ENCODE measurements at places on chromosomes 7 and 10.
A peak's percentile ranks its signal among the peaks of the same experiment; 100 is the strongest.

GRCh38 chr10:104336821-104337467 is 1.3 kb downstream of the ITPRIP start:
- DNase-seq: peak; percentile 45

GRCh38 chr7:134315679-134316538 is 821 bp downstream of the SLC35B4 start:
- DNase-seq: peak; percentile 32

GRCh38 chr7:120931243-120931642 is 19.3 kb upstream of the ING3 start:
- no peak for DNase-seq

DNA sequence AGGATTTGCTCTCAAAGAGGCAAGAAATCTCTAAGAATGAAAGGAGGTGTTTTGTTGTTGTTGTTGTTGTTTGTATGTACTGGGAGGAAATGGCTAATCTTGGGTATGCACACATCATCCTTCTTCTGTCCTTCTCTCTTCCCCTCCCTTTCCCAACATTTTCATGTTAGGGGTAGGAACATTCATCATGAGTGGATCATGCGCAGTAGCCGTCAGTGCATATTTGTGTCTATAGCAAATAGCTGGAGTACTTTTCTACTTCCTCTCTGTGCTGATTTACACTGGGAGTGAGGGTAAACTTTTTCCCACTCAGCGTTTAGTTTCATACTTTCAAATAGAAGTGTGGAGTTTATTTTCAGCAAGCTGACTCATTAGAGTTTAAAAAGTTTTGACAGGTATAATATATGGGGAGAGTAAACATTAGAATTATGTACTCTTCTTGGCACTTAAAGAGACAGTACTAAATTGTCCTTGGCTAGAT is 80.5 kb upstream of the PRKG1 start:
- peak; percentile 76 for DNase-seq

GRCh38 chr7:17608114-17608833 is 309.8 kb downstream of the AHR start:
- no peak for DNase-seq

GRCh38 chr7:39565538-39565937 is 666 bp upstream of the YAE1 start:
- DNase-seq: no peak

- no peak for DNase-seq
Observed at GRCh38 chr7:5231811-5232484, 41.9 kb downstream of the WIPI2 start.

- no peak for DNase-seq
Observed at GRCh38 chr10:60942134-60942787, 1.7 kb downstream of the RHOBTB1 start.

DNA sequence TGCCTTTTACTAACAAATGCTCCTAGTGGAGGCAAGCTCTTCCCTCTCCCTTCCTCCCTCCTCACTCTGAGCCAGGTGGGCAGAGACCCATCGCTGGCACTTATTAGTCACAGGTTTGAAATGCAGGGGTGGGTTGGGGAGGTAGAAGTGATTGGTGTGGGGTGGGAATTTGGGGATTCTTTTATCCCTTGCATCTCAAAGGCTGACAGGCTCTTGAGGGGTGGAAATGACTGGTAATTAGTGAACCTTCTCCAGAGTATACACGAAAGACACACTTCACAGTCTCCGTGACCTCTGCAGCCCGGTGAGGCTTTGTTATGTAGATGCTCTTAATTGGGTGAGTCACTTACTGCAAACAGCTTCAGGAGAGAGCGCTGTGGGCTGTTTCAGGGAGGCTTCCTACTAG is 13.9 kb upstream of the LRMDA start:
- no peak for DNase-seq

DNA sequence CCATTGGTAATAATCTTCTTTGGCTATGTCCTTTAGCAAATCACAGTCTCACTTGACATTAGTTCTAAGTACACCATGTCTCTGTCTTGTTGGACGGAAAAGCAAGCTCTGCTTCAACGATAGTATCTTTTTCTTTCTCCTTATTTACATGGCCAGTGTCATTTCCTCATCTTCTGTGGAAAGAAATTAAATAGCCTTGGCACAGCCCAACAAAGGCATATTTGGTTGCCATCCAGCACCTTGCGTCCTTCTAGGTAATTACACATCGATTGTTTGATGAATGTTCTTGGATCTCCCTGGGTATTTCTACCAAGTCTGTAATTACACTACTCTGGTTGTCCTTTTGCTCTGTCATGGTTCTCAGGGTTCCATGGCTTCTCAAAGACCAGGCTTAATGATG is 183.1 kb downstream of the CHN2 start:
- no peak for DNase-seq

DNA sequence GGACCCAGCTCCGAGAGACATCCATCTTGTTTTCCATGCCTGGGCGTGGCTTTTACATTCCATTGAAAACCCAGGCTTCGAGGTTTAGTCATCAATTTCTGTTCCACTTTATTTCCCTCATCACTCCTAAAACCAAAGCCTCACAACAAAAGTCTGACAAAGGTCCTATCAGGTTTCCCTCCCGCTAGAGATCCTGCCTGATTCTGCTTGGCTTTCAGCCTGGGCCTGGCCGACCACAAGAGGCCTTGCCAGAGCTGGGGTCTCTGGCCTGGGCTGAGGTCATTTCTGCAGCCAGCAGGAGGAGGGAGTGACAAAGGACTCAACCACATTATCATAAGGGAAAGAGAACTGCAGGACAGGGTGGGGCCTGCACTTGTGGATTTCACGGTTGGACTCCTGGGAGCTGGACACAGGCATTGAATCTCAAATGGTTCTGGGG is 167.0 kb downstream of the FANK1 start:
- peak; percentile 61 for DNase-seq

GRCh38 chr10:33120700-33121099 is 162.7 kb upstream of the ITGB1 start:
- DNase-seq: no peak

- peak; percentile 86 for DNase-seq
Observed at GRCh38 chr7:47482013-47482875, 99.7 kb downstream of the TNS3 start.

DNA sequence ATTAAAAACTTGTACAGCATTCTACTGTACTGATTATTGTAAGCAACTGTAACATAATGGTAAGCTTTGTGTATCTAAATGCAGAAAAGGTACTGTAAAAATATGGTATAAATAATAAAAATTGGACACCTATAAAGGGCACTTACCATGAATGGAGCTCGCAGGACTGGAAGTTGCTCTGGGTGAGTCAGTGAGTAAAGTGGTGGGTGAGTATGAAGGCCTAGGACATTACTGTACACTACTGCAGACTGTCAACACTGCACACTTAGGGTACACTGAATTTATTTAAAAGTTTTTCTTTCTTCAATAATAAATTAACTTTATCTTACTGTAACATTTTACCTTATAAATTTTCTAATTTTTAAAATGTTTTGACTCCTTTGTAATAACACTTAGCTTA is 118.6 kb upstream of the ASAH2 start:
- DNase-seq: no peak

DNA sequence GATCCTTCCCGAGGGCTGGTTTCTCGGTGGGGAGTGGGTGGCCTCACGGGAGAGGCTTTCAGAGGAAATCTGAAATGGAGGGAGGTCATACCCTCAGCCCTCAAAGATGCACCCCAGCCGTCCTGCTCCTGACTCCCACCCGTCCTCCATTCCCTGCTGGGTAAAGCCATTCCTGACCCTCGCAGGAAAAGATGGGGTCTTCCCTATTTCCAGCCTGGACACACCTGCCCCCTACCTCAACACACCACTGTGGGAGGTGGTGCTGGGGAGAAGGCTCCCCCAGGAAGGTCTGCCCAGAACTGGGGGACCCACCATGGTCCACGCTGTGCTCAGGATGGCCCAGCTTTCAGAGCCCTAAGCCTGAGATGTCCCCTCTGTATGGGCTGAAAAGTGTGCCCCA is 86.9 kb downstream of the CHST15 start:
- DNase-seq: no peak

DNA sequence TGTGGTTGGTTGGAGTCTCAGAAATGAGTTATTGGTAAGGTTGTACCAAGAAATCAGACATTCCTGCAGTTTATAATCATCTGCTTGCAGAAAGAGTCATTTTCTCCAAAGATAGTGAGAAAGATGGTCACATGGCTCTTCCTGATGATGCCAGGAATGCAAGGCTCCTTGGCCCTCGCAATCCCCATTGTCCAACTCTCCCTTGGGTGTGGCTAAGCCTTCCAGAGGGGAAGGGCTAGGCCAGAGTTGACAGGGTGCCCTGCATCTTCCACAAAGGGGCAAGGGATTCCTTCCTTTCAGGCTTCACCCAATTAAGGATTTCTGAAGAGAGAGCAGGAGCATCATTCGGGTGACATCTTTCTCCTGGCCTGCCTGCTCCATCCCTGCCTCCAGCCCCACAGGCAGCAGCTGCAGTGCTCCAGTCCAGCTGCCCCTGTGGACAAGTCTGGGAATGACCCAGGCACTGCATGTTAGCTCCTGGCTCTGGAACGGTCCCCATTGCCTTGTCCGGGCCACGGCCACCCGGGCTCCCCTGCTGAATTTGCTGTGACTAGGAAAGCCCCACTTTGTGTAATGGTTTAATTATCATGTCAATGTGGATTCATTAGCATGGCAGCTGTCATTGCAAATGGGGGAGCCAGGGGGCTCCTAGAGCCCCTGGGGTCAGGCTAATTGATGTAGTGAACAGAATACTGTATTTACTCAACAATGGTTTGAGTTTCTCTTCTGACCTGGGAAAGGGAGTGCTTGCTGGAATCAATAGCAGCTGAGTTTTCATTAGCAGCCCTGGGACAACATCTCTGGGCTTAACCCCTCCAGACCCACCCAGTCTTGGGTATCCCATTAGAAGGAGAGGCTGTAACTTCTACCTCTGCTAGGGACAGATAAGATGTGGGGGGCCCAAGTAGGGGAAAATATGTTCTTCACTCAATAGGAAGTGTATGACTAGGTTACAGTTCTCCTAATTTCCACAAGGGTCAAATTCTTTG is 112.6 kb upstream of the TBX20 start:
- DNase-seq: no peak

DNA sequence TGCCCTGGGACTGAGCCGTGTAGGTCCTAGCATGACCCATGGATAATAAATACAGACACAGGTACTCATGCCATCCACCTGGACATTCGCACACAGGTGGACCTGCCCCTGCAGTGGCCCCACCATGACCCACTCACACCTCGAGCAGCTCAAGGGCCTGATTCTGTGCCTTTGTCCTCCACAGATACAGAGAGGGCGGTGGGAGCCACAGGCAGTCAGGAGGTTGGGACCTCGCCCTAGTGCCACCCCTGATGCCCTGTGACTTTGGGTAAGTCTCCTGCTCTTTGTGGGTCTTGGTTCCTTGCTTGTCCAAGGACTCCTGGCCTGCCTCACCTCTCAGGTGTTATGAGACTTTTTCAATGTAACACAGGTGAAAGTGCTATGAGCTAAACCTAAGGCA is 42.9 kb downstream of the C10orf120 start:
- DNase-seq: no peak

DNA sequence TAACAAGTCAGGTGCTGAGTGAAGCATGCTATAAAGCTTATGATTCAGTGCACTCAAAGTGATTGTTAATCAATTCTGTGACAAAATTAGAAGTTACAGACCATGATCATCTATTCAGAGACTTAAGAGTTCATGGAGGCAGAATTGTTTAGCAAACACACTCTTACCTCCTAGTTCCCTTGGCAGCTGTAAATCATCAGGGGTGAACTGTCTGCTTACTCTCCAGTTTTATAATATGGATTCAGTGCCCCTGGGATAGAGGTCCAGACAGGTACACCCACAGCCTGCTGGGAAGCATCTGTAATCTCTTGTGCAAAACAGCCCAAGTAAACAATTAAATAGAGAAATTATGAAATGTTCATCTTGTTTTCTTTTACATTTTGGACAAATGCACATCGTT is 835.0 kb upstream of the COBL start:
- DNase-seq: no peak

DNA sequence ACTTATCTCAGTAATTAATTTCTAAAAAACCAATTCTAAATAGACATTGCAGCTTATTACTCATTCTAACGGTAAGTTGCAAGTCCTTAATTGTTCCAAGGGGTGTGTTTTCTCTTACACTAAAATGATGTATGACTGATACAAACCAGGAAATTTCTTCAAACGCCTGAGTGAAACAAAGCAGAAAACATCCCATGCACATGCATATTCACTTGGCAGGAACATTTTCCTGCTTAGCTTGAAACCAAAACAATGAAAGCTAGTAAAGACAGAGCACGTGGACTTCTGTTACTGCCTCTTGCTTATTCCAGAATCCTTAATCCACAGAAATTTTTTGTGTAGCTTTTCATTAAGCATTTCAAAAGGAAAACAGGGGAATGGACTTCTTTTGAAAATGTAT is 187.7 kb downstream of the MTERF1 start:
- peak; percentile 20 for DNase-seq

DNA sequence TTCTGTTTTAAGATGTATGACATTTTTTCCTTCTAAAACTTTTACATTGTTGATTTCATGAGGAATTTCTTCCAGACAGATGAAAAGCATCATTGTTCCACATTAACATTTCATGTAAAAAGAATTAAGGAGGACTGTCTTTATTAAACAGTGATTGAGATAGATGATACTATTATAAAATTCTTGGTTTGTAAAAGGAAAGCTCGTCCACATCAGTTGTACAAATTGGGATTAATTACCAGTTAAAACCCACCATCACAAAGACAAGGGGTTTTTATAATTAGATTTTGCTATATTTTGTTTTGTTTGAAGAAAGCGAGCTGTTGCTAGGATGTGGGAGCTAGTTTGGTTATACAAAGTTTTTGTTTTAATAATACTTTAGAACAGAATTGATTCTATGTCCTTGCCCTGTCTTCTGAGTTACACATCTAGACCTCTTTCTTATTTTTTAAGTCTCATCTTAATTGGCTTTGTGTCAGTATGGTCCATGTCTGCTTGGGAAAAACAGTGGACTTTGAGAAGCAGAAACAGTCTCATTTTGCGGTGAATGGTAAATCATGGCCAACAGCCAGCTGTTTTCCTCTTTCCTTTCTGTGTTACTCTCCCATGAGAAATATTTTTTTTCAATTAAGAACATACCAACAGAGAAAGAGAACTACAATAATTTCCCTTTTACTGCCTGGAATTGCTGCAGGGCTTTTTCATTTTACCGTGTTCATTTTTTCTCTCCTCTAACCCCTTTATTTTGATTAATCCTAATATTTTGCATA is 3.2 kb downstream of the TES start:
- DNase-seq: peak; percentile 42

DNA sequence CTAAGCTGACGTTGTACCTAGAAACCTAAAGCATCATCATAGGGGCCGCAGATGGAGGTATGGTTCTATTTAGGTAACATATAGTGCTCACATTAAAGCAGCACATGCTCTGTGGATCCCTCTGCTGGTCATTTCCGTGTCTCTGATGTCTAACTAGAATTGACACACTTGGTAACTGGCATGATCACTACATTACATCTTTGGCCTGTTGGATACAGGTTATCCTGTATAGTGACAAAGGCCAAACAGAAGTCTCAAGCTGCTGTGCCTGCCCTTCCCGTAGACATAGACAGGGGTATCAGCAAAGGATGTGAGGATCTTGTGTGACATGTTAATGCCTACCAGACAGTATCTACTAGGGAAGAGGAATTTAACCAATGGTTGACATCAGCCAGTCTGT is 51.2 kb downstream of the KIF5B start:
- DNase-seq: peak; percentile 39
